ENCODE measurements at places on chromosomes 7 and 10. TPM values are rescaled to one million over a fixed set of nuclear protein-coding genes. Genes with fewer than 3 reads are reported as not detected.

- peaks cover 8% of the 10 kb centered on the region for H3K4me1 ChIP-seq
- H3K4me3 ChIP-seq, result peak overlapping the region; percentile 72
- peak; percentile 84 for DNase-seq
- H3K36me3 ChIP-seq, result no peaks in the 10 kb centered on the region
- H3K27me3 ChIP-seq, result no peaks in the 10 kb centered on the region
- peak overlapping the region; percentile 77 for H3K27ac ChIP-seq
Measured at GRCh38 chr10:58513188-58514110, 777 bp downstream of the BICC1 start.

DNA sequence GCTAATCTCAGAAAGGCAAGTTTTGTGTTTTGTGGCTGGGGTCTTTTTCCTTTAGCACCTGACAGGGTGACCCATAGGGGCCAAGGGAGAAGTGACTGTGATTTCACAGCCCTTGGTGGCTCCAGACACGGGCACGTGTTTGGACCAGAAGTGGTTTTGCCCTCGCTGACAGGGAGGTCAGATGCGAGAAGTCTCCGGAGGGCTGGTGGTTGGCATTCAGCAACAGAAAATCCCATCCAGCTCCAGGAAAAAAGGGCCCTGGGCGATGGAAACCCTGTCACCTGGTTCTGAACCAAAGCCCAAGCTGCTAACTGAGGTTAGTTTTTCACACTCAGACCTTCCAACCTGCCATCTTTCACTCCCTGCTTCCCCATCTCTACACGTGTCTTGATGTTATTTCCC is 272.9 kb downstream of the TRIL start:
- no peak overlapping the region for H3K27ac ChIP-seq
- H3K36me3 ChIP-seq, result no peaks in the 10 kb centered on the region
- no peaks in the 10 kb centered on the region for H3K27me3 ChIP-seq
- no peak overlapping the region for H3K4me3 ChIP-seq

- H3K36me3 ChIP-seq, result no peaks in the 10 kb centered on the region
- H3K27ac ChIP-seq, result no peak overlapping the region
- peaks cover 2% of the 10 kb centered on the region for H3K4me1 ChIP-seq
- H3K27me3 ChIP-seq, result peaks cover 25% of the 10 kb centered on the region
- H3K4me3 ChIP-seq, result peak overlapping the region; percentile 36
- DNase-seq, result no peak
Measured at GRCh38 chr7:26397796-26398426, 106.2 kb downstream of the SNX10 start.

- no peaks in the 10 kb centered on the region for H3K36me3 ChIP-seq
- H3K27ac ChIP-seq, result no peak overlapping the region
- H3K4me3 ChIP-seq, result no peak overlapping the region
Measured at GRCh38 chr10:132634947-132635271, 97.3 kb downstream of the INPP5A start.

DNA sequence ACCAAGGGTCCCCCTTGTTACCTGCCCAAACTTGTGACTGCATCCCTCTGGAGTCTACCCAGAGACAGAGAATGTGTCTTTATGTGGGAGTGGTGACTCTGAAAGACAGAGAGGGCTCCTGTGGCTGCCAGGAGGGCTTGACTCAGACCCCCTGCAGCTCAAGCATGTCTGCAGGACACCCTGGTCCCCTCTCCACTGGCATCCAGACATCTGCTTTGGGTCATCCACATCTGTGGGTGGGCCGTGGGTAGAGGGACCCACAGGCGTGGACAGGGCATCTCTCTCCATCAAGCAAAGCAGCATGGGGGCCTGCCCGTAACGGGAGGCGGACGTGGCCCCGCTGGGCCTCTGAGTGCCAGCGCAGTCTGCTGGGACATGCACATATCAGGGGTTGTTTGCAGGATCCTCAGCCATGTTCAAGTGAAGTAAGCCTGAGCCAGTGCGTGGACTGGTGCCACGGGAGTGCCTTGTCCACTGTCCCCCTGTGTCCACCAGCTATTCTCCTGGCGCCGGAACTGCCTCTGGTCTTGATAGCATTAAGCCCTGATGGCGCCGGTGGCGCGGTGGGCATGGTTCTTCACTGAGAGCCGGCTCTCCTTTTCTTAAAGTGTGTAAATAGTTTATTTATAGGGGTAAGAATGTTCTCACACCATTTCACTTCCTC is 19.4 kb upstream of the SH2D4B start:
- H3K27me3 ChIP-seq, result no peaks in the 10 kb centered on the region
- peaks cover 46% of the 10 kb centered on the region for H3K36me3 ChIP-seq
- H3K27ac ChIP-seq, result no peak overlapping the region
- no peaks in the 10 kb centered on the region for H3K4me1 ChIP-seq

- no peaks in the 10 kb centered on the region for H3K36me3 ChIP-seq
- no peaks in the 10 kb centered on the region for H3K4me1 ChIP-seq
- DNase-seq, result peak; percentile 62
- no peak overlapping the region for H3K27ac ChIP-seq
- H3K27me3 ChIP-seq, result no peaks in the 10 kb centered on the region
Measured at GRCh38 chr10:123007558-123008354, 839 bp downstream of the IKZF5 start.

DNA sequence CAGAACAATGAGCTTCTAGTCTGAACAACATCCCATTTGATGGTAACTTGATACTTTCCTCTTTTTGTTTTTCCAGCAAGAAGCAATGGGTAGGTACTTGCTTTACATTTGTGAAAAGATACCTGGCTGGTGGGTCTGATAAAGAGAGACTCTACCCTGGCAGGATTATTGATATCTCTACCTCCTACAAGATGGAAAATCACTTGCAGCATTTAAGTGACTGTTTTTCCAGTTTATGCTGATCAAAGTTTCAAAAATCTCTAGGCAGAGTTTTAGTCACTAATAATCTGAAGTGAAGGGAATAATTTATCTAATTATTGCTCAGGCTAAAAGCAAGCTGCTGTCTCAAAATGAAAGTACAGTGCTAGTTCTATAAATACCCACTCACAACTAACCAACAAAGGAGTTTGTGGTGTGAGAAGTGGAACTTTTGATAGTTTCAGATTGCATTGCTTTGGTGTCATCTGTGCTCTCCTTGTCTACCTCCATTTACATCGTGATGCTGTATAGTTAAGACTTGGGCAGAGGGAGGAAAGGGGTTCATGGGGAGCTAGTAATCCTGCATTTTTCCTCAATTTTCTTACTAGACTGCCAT is 86.0 kb upstream of the ANKRD1 start:
- DNase-seq, result no peak
- H3K4me1 ChIP-seq, result peaks cover 2% of the 10 kb centered on the region
- no peaks in the 10 kb centered on the region for H3K36me3 ChIP-seq

- no peaks in the 10 kb centered on the region for H3K36me3 ChIP-seq
- DNase-seq, result no peak
- H3K27ac ChIP-seq, result no peak overlapping the region
Measured at GRCh38 chr7:69095649-69096048, 502.6 kb upstream of the AUTS2 start.

- no peak overlapping the region for H3K27ac ChIP-seq
- H3K4me3 ChIP-seq, result no peak overlapping the region
- no peaks in the 10 kb centered on the region for H3K36me3 ChIP-seq
Measured at GRCh38 chr7:144709066-144709465, 126.8 kb downstream of the TPK1 start.

DNA sequence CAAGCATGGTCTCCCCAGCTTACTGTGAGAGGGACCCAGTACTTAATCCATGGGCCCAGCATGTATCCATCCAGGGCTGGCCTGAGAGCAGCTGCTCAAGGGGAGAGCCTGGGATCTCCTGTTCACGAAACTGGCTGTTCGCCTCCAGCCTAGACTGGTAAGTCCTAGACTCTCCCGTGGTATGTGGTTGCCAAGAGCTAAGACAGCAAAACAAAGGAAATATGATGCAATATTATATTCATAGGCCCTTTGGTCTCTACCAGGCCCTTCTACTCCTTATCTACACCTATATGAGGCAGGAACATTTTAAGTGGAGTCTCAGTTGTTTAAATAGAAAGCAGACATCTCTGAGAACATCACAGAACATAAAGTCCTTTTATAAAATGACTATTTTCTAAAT is 28.9 kb upstream of the STK17A start:
- DNase-seq, result no peak
- no peak overlapping the region for H3K27ac ChIP-seq
- H3K36me3 ChIP-seq, result no peaks in the 10 kb centered on the region
- H3K4me1 ChIP-seq, result no peaks in the 10 kb centered on the region
- H3K4me3 ChIP-seq, result no peak overlapping the region

GRCh38 chr7:148695953-148696352 is 2.8 kb upstream of the CUL1 start:
- no peak overlapping the region for H3K27ac ChIP-seq
- H3K4me1 ChIP-seq, result no peaks in the 10 kb centered on the region
- H3K27me3 ChIP-seq, result no peaks in the 10 kb centered on the region
- no peaks in the 10 kb centered on the region for H3K36me3 ChIP-seq
- no peak for DNase-seq

- no peak for DNase-seq
- H3K4me3 ChIP-seq, result no peak overlapping the region
- H3K27ac ChIP-seq, result no peak overlapping the region
- H3K27me3 ChIP-seq, result peaks cover 6% of the 10 kb centered on the region
- no peaks in the 10 kb centered on the region for H3K36me3 ChIP-seq
Measured at GRCh38 chr10:113557903-113558321, 5.1 kb downstream of the HABP2 start.

GRCh38 chr7:15821484-15822427 is 135.3 kb upstream of the MEOX2 start:
- DNase-seq, result no peak
- 0 out of 2 replicates have a peak, but pooled peaks cover 1% of the 10 kb centered on the region for H3K4me1 ChIP-seq
- H3K27ac ChIP-seq, result no peak overlapping the region
- no peak overlapping the region for H3K4me3 ChIP-seq
- no peaks in the 10 kb centered on the region for H3K27me3 ChIP-seq
- no peaks in the 10 kb centered on the region for H3K36me3 ChIP-seq

DNA sequence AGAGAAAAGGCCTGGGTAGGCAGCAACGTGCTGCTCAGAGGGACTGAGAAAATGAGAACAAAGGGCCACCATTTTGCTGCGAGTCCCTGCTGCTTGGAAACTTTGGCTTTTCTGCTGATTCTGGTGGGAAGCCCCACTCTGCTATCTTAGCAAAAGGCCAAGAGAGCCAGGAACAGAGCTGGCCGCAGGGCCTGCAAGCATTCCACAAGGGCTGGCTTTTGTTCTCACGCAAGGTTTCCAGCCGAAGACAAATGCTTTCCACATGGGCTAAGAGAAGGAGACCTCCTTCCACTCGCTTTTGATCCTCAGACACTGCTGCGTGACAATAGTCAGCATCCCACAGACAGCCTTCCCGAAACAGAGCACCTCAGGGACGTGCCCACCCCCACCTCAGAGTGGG is 163.1 kb downstream of the ARHGAP12 start:
- H3K27me3 ChIP-seq, result no peaks in the 10 kb centered on the region
- no peaks in the 10 kb centered on the region for H3K36me3 ChIP-seq
- no peak overlapping the region for H3K27ac ChIP-seq
- peaks cover 5% of the 10 kb centered on the region for H3K4me1 ChIP-seq

GRCh38 chr10:42941790-42942189 is 135.1 kb upstream of the RET start:
- H3K4me1 ChIP-seq, result no peaks in the 10 kb centered on the region
- no peak overlapping the region for H3K4me3 ChIP-seq
- no peak for DNase-seq
- no peaks in the 10 kb centered on the region for H3K27me3 ChIP-seq

DNA sequence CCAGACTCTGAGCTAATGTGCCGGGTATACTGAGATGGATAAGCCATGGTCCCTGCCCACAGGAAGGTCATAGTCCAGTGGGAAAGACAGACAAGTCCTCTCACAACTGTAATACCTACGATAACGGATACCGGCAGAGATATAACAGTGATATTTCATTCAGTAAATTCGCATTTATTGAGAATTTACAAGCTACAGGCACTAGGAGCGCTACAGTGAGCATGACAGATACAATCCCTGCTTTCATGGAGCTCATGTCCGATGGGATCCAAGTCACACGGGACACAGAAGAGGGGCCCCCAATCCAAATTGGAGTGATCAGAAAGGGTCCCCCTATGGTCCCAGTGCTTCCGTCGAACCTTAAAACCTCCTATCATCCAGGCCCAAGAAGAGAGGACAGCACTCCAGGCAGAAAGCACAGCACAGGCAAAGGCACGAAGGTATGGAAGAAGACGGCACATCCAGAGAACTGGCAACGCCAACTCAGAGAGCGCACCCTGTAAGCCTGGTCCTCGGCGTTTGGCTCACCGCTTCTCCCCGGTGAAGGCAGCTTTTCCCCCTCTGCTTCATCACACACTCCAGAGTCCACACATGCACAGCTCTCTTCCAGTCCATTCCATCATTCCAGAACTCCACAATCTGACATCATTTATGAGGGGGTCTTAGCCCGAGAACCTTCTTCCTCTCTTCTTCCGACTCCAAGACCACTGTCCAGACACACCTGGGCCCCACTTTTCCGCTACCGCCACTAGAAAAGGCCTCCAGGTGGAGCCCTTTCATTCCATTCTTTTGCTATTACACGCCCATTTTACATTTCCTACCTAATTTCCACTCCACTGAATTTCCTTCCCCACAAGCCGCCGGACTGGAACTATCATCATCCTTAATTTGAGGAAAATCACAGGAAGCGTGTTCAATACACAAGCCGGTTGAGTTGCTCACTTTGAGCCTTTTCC is 47.8 kb upstream of the NKX2-3 start:
- no peak overlapping the region for H3K4me3 ChIP-seq
- no peak for DNase-seq
- no peaks in the 10 kb centered on the region for H3K36me3 ChIP-seq
- H3K27me3 ChIP-seq, result peaks cover 16% of the 10 kb centered on the region
- H3K27ac ChIP-seq, result no peak overlapping the region

DNA sequence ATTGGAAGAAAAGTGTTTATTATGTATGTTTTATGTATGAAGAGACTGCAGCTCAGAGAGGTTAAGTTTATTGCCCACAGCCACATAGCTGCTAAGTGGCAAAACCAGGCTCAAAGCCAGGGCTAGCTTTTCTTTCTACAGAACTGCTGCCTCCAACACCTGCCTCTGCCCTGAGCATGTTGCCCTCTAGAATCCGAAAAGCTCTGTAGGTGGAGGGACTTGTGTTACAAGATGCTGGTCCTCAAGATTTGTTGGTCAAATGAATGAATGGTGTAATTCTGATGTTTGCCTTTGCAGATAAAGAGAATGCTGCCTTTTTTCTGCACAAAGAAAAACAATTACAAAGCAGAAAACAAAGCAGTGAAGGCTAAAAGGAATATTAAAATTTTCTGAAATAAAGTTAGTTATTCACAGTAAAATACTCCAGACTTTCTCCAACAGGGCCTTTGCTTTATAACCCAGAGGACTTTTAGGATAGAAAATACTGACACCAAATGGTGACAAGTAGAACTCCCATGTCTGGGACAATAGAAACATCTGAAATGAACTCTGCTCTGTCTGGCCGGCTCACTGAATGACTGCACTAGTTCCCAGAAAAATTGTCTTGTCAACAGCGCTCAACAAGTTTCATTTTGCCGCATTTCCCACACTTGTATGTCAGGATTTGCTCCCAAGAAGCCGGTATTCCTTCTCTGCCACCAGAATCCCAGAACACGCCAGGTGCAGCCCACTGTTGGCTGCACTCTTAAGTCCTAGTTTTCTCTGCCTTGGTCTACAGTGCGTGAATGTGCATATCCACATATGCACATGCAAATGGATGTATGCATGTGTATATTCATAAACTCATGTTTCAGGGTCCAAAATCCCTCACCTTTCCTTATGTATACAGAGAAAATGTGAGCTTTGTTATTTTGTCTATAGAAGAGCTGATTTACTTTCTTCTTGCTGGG is 11.0 kb upstream of the DNTT start:
- peak; percentile 46 for DNase-seq
- H3K27ac ChIP-seq, result no peak overlapping the region
- H3K4me3 ChIP-seq, result no peak overlapping the region
- no peaks in the 10 kb centered on the region for H3K27me3 ChIP-seq
- H3K4me1 ChIP-seq, result no peaks in the 10 kb centered on the region

Gene NUTM2D
- total RNA-seq, result 0.56 TPM

Gene TRIM73
- total RNA-seq, result 0.18 TPM

Gene NEBL
- under 0.01 TPM for total RNA-seq

Gene SNX10
- not detected for total RNA-seq

Gene CARD11
- total RNA-seq, result 0.18 TPM

Gene SLC13A1
- not detected for total RNA-seq

Gene ZNF786
- total RNA-seq, result 5.8 TPM

All from IMR-90 (cell line).